ENCODE measurements at places on chromosomes 16 and 17. TPM values are rescaled to one million over a fixed set of nuclear protein-coding genes. Genes with fewer than 3 reads are reported as not detected.

CES3 gene
- 0.16 TPM for total RNA-seq

INO80E gene
- 33.4 TPM for total RNA-seq

DNA sequence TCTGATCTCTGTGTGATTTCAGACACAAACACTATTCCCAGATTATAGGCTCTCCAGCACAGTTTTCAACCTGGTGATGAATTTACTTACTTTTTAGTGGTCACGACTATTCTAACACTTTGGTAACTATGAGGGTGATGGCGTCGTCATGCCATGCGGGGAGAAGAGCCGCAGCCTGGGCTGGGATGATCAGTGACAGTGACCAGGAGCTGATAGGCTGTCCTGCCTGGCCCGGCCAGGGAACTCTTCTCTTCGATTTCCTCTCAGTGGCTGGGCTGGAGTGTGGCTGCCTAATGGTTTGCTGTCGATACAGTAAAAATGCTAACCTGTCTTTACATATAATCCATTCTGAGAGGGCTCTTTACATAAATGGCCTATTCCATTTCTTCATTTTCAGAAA lies 113.1 kb downstream of the IRX3 start:
- no peaks in the 10 kb centered on the region for H3K36me3 ChIP-seq
- no peak overlapping the region for H3K27ac ChIP-seq
- no peaks in the 10 kb centered on the region for H3K27me3 ChIP-seq
- DNase-seq: no peak
- no peaks in the 10 kb centered on the region for H3K4me1 ChIP-seq
- H3K4me3 ChIP-seq: no peak overlapping the region

DNA sequence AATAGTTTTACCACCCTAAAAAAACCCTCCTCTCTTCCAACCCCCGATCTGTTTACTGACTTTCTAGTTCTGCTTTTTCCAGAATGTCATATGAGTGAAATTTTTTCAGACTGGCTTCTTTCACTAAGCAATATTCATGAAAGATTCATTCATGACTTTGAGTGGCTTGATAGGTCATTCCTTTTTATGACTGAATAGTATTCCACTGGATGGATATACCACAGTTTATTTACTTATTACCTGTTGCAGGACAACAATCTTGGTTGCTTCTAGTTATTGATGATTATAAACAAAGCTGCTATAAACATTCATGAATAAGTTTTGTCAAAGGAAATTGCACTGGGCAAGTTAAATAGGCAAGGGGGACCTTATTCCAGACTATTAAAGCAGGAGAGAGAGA lies 264.2 kb downstream of the UTP18 start:
- H3K4me1 ChIP-seq: no peaks in the 10 kb centered on the region
- no peaks in the 10 kb centered on the region for H3K27me3 ChIP-seq
- no peak for DNase-seq
- no peak overlapping the region for H3K4me3 ChIP-seq

- DNase-seq: no peak
- H3K27me3 ChIP-seq: no peaks in the 10 kb centered on the region
- H3K36me3 ChIP-seq: peaks cover 4% of the 10 kb centered on the region
- peak overlapping the region; percentile 97 for H3K4me3 ChIP-seq
Measured at GRCh38 chr17:42387661-42388380, 421 bp downstream of the STAT3 start.

GRCh38 chr16:17476414-17477259 lies 5.9 kb upstream of the XYLT1 start:
- no peak overlapping the region for H3K4me3 ChIP-seq
- no peaks in the 10 kb centered on the region for H3K4me1 ChIP-seq
- no peaks in the 10 kb centered on the region for H3K36me3 ChIP-seq

Measured in right atrium auricular region (tissue), 2 donors.